NCI-H1930 (cell line): ENCODE measurements at places on chromosomes 4 and X.

DNA sequence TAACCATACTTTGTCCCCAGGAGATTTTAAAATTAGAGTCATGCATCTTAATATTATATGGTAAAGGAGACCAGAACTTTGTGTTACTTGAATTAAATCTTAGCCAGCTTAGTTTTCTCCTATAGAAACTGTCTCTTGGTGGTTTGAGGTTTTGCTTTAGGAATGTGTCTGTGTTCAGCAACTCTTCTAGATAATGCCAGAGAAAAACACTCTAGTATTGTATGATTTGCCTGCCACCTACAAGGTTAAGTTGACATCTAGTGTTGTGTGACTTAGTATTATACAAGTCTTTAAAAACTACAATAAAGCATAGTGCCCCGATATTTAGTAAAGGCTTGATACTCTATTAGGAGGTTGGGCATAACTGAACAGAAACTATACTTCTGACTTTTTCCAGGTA, 2.1 kb downstream of the UGT8 start:
- DNase-seq, result no peak

- DNase-seq, result no peak
These were observed 2.1 kb downstream of the RBMX start for GRCh38 chrX:136878423-136878822.

DNA sequence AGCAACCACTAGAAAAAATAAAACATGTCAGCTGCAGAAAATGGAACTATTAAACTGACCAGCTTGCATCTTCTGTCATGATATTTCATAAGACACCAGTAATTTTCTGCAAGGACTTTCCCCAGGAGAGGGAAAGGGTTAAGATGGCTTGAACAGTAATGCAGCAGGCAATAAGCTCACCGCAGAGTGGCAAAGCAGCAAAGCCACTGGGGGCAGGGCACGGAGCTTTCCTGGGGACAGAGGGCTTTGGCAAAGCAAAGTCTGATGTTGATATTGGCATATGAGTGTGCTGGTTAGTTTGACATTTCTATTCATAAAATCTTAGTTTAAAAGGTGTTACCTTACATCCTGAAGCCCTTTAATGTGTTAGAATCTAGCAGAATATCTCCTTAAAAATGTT, 55.1 kb upstream of the NAP1L5 start:
- no peak for DNase-seq

- no peak for DNase-seq
These were observed 60.0 kb upstream of the AFAP1 start for GRCh38 chr4:7999695-8000094.

DNA sequence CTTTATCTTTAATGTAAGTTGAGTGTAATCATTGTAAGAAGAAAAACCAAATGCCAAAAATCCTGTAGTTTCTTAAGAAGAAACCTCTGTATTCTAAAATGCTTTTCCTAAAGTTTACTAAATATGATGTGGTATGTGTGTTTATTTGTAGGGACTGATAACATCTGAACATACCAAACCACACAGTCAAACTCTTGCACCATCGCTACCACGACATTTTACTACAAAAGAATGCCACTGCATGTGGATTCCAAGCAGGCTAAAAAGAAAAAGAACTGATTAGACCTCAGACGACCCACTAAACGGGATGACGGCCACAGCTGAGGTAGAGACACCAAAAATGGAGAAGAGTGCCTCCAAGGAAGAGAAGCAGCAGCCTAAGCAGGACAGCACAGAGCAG, 46.1 kb downstream of the LAS1L start:
- no peak for DNase-seq

- DNase-seq, result no peak
These were observed 983.6 kb downstream of the RPA4 start for GRCh38 chrX:97867266-97867665.

DNA sequence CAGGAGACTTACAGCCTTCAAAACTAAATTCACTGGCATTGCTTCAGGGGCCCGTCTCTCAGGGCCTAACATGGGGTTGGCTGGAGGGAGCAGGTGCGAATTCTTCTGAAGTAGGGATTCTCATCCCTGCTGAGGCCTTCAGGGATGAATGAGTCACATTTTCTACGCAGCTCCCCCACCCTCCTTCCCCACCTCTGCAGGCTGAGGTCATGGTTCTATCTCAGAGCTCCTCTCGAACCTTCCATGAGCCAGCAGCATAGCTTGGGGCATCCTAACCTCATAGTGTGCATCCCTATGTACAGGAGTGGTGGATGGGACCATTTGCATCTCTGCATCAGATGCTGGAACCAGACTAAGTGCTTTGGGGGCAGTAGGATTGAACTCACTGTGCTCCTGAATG, 309.2 kb downstream of the EVC2 start:
- no peak for DNase-seq

- DNase-seq, result no peak
These were observed 17.7 kb downstream of the ABLIM2 start for GRCh38 chr4:8140915-8141314.

DNA sequence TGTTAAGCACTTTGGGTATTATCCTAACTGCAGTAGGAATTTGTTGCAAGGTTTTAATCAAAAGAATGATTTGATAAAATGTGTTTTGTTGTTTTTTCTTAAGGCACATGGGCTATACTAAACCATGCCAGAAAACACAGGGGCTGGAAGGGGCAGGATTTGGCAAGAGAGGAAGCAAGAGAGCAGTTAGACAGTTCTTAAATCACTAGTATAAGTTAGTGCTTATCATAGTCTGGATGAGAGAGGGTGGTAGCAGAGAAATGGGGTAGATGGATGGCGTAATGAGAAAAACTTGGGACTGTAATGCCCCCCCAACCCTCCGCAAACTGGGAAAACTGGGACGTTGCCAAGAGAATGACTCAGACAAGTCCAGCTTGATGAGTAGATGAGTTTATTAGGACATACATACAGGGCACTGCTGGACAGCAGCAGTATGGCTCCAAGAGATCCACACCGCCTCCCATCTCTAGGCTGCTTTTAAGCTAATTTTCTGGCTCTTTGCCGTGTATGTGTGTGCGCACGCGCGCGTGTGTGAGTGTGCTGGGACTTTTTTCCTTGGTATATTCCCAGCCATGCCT, 151.5 kb downstream of the PDLIM5 start:
- no peak for DNase-seq

DNA sequence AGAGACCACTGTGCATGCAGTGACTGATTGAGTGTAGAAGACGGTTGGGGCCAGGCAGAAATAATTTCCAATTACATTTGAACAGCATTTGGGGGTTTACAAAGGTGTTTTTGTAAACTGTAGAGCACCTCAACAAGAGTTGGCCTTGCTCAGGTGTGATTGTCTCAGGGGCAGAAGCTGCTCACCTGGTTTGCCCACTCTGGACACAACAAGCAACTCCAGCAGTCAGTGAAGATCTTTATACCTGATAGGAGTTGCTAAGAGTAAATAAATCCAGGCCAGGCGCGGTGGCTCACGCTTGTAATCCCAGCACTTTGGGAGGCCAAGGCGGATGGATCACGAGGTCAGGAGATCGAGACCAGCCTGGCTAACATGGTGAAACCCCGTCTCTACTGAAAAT, 221.3 kb downstream of the RAB28 start:
- no peak for DNase-seq

- DNase-seq, result no peak
These were observed 455.8 kb upstream of the FTHL17 start for GRCh38 chrX:31527455-31528126.

DNA sequence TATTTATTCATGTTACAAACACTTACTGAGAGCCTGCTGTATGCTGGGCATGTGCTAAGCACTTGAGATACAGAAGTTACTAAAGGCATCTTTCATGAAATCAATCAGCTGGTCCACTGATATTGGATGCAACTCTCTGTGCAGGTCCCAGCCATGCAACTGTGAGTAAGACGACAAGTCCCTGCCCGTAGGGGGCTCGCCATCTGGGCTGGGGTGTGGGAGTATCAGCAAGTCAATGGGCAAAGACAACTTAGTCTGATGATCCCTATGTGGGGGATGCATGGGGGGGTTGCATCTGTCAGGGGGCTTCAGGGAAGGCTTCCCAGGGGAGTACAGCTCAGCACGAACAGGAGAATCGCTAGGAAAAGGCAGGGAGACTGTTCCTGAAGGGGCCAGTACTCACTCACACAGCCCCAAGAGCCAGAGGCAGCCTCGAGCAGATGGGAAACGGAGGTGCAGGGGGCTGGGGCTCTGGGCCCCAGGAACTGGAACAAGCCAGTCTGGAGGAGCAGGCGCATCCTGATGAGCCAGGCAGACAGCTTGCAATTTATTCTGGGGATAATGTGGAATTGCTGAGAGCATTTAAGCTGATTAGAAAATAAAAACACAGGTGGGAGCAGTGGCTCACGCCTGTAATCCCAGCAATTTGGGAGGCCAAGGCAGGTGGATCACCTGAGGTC, 40.2 kb downstream of the CRMP1 start:
- no peak for DNase-seq
